ENCODE measurements at places on chromosomes 2 and 18.

GRCh38 chr2:201546576-201546975 is 95.0 kb downstream of the STRADB start:
- no peak for DNase-seq

DNA sequence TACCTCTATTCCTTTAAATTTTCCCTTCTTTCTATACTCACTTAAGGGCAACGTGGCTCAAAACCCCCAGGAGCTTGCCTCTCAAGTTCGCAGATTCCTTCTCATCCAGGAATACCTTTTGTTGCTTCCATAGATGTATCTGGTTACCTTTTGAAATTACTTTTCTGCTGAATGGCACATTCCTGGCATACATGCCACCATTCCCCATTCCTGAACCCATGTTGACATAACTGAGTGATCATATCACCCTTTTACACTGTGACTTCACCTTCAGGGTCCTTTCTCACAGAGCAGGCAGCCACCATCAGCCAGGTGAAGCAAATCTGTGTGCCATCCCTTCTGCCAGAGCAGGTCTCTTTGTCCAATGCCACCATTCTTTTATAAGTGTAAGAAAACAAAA is 615.8 kb downstream of the ARHGAP15 start:
- no peak for DNase-seq

- no peak for DNase-seq
These were observed 51.6 kb upstream of the ZNF532 start for GRCh38 chr18:58813105-58813504.

DNA sequence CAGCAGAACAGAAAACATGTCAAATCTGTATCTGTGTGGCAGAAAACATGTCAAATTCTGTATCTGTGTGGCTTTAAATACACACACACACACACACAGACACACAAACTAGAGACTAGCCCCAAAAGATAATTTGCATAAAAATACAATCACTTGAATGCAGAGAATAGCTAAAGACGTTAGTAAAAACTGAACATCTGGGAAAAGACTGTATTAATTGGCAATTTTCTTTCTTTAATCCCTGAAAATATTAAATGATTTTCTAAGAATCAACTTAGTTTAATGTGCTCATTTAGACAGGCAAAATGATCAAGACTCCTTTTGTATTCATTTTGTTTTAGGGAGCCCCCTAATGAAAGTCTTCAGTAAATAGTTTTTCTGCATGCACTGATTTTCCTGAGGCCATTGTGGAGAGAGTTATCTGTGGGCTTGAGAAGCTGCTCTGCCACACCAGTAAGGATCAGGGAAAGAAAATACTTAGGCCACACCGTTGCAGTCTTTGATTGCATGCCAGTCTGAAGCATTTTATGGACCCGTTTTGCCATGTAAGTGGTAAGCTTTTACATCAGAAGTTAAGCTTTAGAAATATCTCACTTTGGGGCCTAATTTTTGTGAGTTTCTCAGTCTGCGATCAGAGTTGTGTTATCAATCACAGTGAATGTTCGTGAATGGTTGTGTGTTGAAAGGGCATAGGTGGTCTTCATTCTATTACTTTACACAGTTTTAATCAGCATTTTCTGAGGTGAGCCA is 2.2 kb downstream of the SPATS2L start:
- no peak for DNase-seq

DNA sequence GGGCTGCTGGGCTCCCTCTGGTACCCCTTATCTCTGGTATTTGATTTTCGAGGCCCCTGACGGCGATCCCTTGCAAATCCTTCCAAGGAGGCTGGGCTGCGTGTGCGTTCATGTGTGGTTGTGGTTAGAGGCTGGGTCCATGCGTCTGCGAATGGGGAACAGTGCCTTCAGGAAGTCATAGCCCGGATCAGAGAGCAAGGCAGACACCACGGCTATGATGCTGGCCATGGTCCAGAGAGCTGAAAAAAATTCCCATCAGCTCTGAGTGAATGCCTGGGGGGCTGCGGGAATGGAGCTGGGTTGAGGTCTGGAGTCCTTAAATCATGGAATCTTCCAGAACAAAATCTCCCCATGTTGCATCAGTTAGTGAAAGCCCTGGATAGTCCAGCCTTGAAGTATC is 145.5 kb downstream of the ACKR3 start:
- DNase-seq = no peak

GRCh38 chr2:85318222-85319074 is 9.3 kb downstream of the TGOLN2 start:
- DNase-seq = no peak

DNA sequence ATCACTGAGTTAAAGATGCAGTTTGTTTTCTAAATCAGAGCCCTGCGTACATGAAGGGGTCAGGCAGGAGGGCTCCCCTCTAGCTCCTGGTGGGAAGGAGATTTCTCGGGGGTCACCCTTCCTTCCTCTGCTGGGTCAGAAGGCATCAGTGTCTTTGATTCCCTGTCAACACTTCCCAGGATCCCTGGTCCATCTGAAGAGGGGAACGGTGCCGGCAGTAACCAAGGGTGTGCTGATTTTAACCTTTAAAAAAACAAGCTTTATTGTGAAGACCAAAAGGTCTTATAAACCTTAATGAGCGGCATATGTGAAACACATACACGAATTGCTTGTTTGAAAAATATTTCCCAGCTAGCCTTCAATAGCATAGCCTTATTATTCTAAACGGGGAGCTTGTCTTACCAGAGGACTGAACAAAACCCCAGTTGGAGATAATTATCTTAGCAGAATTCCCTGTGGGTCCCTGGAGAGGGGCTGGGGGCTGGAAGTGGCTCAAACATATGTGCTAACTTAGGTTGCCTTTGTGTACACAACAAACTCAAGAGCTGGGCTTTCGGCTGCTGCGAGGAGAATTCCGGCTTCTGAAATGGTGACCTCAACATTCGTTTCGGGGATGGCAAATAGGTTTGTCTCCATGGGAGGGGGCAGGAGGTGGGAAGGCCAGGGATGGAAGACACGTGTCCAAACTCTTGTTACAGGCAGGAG is 114.9 kb upstream of the MYCN start:
- no peak for DNase-seq

GRCh38 chr2:62036761-62037250 is 131.3 kb downstream of the COMMD1 start:
- no peak for DNase-seq

DNA sequence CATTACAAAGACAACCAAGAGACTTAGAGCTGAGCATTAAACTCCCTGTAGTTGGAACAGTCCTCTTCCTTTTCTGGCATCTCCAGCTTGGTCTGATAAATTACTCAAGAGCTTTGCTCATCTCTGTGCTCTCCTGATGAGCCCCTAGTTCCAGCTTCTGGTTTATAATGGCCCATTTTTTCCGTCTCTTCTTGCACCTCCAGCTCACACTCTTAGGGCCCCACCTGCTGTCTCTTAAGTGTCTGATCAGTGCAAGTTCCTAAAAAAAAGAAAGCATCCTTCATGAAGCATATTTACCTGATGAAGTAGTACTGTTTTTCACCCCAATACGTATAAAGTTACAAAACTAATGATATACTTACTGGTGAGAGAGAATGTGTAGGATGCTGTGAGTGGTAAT is 822.9 kb downstream of the RNF144A start:
- DNase-seq = no peak

- no peak for DNase-seq
These were observed 208.7 kb downstream of the CLIP4 start for GRCh38 chr2:29323961-29324360.

- no peak for DNase-seq
These were observed 4.8 kb upstream of the ZNF532 start for GRCh38 chr18:58859907-58860306.

DNA sequence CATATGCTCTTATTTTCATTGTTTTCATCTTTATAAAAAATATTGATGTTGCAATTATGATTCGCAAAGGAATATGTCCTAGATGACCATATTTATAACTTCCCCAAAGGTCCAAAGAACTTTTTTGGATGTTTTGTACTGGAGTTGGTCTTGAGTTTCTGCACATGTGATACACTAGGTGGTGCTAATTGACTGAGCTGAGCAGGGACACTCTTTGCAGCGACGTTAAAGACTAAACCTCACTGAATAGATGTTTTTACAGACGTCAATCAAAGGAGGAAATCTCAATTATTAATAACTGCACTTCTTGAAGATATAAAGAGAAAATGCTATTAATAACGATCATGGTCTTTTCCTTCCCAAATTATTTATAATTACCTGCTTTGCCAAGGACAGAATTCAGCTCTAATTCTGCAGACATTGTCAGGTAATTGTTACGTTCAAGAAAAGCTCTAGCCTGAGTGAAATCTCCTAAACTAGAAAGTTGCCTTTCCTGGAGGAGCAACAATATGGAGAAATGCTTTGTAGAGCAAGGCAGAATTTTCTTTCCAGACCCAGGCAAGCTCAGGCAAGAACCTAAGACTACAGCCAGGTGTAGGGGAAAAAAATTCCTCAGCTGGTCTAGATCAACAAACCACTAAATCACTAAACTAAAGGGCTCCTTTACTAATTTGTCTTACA is 119.3 kb upstream of the RBBP8 start:
- no peak for DNase-seq

DNA sequence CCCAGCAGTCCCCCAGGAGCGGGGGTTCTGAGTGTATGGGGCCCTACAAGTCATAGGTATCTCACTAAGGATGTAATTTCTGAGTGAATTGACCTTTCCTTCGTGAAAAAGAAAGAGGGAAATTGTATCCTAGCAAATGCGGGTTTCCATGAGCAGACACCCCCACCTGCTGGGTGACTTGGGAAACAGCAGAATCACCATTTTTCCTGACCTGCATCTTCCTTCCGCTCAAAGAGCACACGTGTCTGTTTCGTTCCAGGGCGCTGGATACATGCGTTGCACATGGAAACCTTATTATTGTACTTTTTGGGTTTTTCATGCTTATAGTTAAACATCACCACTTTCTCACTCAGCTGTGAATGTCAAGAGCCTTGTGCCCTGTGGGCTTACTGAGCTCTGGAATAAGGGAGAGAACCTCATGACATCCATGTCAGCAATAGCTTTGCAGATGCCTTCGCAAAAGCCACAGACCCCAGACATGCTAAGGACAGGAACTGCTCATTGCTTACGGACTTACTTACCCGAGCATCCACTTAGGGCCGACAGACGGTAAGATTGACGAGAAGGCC is 132.8 kb downstream of the TPO start:
- DNase-seq = no peak

DNA sequence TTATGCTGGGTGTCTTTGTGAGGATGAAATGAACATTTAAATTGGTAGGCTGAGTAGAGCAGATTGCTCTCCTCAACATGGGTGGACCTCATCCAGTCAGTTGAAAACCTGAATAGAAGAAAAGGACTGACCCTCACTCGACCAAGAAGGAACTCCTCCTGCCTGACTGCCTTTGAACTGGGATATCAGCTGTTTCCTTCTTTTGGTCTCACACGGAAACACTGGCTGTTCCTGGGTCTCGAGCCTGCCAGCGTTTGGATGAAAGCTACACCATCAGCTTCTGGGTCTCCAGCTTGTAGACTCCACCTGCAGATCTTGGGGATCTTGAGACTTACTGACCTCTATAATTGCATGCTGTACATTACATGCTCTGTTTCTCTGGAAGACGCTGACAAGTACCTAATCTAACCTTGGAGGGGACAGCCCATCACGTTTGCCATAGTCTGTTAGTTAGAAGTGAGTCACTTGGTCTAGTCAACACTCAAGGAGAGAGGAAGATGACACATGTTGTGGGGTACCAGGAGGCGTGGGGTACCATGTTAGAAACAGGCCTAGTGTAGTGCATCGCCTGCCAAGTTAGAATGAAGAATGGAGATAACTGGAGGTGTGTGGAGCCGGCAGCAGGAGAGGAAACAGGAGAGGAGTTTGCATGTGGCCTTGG is 267.0 kb downstream of the MREG start:
- no peak for DNase-seq

Measured in anterior cingulate cortex (tissue), 58 donors.